Cortex of kidney (tissue), 1 donor: ENCODE measurements at places on chromosomes 11 and 22.

DNA sequence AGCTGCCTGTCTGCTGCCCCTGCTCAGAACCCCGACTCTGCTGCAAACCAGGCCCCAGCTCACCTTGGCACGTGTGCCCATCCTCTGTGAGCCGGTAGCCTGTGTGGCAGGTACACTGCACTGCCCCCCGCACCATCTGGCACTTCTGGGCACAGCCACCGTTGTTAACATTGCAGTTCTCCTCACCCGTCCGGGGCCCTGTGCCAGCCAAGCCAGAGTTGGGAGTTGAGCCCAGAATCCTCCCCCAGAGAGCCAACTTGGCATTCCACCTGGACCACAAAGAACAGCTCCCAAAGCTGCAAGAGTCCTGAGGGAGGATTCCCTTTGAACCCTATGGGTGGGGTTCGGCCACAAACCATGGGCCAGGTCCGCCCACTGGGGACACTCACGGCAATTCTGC lies 22.5 kb downstream of the LRP4 start:
- no peak for DNase-seq

- no peak for DNase-seq
Measured at GRCh38 chr11:97332271-97332670, 942.5 kb downstream of the JRKL start.

DNA sequence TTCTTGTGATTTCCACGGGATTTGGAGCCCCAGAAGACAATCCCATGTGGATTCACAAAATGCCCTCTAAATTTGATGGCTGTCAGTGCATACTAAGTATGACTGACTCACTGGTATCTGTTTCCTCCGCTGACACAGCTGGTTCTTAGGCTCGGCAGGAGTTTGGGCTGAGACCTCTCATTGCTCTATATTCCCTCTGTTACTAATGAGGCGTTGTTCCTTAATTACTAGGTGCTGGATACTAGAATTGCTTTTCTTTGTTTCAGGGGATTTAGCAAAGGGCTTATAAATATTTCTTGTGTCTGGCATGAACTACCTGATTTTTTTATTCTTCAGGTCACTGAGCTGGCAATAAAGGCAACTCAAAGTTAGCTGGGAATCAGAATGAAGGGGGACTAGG lies 53.2 kb upstream of the EHF start:
- DNase-seq, result no peak

DNA sequence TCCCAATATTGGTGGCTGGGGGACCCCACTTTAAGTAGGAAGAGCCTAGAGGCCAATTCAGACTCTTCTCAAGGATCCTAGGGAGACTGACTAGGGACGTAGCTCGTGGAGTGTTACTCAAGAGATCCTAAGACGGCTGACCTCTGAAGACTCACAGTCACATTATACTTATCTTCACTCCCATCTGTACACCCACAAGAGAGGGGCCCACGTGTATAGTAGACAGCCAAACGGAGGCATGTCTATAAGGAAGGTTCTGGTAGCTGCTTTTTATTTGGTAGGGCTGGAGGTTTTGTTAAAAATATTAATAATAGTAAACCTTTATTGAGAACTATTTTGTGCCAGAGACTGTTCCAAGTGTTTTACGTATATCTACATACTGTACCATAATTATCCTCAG lies 22.9 kb upstream of the APOA1 start:
- DNase-seq, result no peak

DNA sequence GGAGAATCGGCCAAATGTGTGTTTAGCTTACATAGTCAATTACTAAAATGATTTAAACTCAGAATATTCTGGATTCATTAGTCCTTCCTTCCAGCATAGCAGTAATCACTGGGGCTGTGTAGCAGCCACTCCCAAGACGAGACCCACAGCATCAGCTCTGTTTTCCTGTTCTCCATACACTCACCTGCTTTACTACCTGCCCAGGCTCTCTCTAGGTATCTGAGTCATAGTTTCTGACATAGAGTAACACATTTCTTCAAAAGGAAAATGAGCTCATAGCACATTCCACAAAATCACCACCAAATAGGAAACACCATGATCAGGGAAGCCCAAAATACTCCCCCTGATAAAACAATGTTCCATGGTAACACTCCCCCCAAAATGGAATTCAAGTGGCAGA lies 22.9 kb downstream of the MORC2 start:
- no peak for DNase-seq

DNA sequence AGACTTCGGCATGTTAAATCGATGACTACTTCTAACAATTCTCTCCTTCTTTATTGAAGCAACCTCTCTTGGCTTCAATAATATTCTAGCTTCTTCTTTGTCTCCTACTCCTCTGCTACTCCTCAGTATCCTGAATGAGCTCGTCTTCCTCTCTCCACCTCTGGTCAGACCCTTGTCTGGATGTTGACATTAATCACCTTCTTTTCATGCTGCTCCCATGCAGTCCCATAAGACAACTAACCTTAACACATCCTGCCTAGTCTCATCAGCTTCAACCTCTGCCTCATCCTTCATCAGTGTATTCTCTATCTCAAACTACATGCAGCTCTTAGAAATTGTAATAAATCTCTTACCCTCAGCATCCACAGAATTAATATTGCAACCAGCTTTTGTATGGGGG lies 695.6 kb downstream of the CNTN5 start:
- DNase-seq, result no peak

DNA sequence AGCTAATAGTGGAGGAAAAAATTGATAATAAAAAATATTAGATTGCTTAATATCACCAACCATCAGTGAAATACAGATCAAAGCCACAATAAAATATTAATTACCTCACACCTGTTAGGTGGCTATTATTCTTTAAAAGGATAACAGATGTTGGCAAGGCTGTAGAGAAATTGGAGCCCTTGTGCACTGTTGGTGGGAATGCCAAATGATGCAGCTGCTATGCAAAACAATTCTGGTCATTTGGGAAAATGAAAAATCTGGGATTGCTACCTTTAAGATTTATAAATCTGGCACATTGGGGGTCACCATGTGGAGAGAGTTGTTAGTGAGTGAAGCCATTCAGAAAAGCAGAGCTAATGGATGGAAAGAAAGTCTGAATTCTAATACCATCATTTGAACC lies 143.4 kb downstream of the FCHSD2 start:
- no peak for DNase-seq

- DNase-seq, result no peak
Measured at GRCh38 chr11:32466279-32466915, 31.1 kb upstream of the WT1 start.
